IMR-90 (cell line): ENCODE measurements at places on chromosomes 7 and 10. TPM values are rescaled to one million over a fixed set of nuclear protein-coding genes. Genes with fewer than 3 reads are reported as not detected.

- no peaks in the 10 kb centered on the region for H3K36me3 ChIP-seq
- H3K4me1 ChIP-seq = no peaks in the 10 kb centered on the region
- H3K27me3 ChIP-seq = peaks cover 25% of the 10 kb centered on the region; the same call in 1 of the 2 replicates
Measured at GRCh38 chr7:129803546-129804081, 149.1 kb downstream of the UBE2H start.

RSPH10B gene
- under 0.01 TPM in 1 of 2 replicates, not detected in the other for total RNA-seq

DNA sequence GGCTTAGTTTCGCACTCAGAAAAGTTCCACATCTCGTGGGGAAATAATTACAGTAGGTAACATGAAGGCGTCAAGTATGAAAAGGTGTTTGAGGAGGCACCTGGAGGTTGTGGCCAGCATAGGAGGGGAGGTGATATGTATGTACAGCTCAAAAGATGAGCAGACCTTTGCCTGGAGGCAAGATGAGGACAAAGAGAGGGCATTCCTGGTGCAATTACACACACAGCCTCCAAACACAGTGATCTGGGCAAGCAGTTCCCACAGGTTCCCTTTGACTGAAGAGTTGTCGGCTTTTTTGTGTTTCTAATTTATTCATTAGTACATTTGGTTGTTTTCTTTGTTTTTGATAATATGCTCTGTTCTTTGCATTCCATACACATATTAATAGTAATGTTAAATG is 46.9 kb downstream of the CDK14 start:
- H3K27me3 ChIP-seq = no peaks in the 10 kb centered on the region
- H3K4me3 ChIP-seq = no peak overlapping the region
- H3K36me3 ChIP-seq = no peaks in the 10 kb centered on the region
- no peak for DNase-seq

GRCh38 chr10:22391600-22391999 is 46.3 kb downstream of the SPAG6 start:
- DNase-seq = no peak
- no peak overlapping the region for H3K4me3 ChIP-seq
- no peaks in the 10 kb centered on the region for H3K4me1 ChIP-seq
- no peak overlapping the region for H3K27ac ChIP-seq
- H3K36me3 ChIP-seq = no peaks in the 10 kb centered on the region

DNA sequence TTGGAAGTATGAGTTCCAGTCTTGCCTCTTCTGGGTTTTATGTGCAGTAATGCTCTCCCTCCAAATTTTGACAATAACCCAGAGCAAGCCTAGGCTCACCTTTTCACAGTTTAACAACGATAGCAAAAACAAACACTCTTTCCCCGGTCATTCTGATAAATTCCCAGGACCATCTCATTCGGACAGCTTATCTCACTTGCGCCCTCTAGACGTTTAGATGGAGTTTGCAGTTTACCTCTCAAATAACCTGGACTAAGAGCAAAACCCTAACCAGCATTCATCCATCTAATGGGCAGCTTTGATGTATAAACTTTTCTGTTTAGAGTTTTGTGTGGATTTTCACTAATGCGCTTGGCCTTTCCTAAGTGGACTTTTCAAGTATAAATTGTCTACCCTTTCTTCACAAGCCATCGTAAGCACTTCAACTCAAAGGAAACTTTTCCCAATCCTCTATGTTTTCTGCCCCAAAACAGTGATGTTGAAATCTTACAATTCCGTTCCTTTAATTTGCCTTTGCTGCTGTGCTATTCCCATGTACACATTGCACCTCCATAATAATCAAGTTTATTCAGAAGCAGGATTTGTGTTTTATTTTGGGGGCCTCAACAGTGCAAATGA is 114.9 kb downstream of the HDAC9 start:
- H3K27ac ChIP-seq = no peak overlapping the region
- no peak overlapping the region for H3K4me3 ChIP-seq
- peak; percentile 28 for DNase-seq
- H3K36me3 ChIP-seq = no peaks in the 10 kb centered on the region
- no peaks in the 10 kb centered on the region for H3K27me3 ChIP-seq

GIGYF1 gene
- total RNA-seq = 3.0 and 3.3 TPM in 2 replicates

GRCh38 chr7:102310414-102310815 is 23.7 kb downstream of the SH2B2 start:
- no peak for DNase-seq
- no peaks in the 10 kb centered on the region for H3K27me3 ChIP-seq
- H3K36me3 ChIP-seq = peaks cover 3% of the 10 kb centered on the region; the same call in 1 of the 2 replicates
- no peak overlapping the region for H3K27ac ChIP-seq
- peaks cover 11% of the 10 kb centered on the region for H3K4me1 ChIP-seq

DNA sequence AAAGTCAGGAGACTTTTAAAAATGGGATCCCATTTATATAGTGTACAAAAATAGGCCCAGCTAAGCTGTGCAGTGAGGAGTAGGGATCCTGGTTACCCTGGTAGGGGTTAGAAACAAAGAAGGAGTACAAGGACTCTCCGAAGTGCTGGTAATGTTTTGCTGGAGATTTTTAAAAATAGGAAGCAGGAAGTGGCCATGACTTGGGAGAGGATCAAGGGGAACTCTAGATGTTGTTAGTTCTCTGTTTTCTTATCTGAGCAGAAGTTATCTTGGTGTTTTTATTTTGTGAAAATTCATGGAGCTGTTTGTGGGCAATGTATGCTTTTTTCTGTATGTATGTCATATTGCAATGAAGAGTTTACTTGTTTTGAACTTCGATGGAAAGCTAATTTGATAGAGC is 373.9 kb downstream of the SFMBT2 start:
- no peak overlapping the region for H3K27ac ChIP-seq
- DNase-seq = no peak
- H3K4me1 ChIP-seq = no peaks in the 10 kb centered on the region
- H3K36me3 ChIP-seq = no peaks in the 10 kb centered on the region

- no peaks in the 10 kb centered on the region for H3K4me1 ChIP-seq
- no peaks in the 10 kb centered on the region for H3K27me3 ChIP-seq
- no peak overlapping the region for H3K27ac ChIP-seq
- no peak overlapping the region for H3K4me3 ChIP-seq
- no peak for DNase-seq
- no peaks in the 10 kb centered on the region for H3K36me3 ChIP-seq
Measured at GRCh38 chr7:23616593-23616992, 19.4 kb downstream of the CCDC126 start.

CYP3A4 gene
- total RNA-seq = not detected in 2 replicates

- peaks cover 38% of the 10 kb centered on the region for H3K36me3 ChIP-seq
- peak overlapping the region; percentile 93 for H3K27ac ChIP-seq
- peaks cover 26% of the 10 kb centered on the region for H3K4me1 ChIP-seq
- peak; percentile 61 for DNase-seq
- H3K4me3 ChIP-seq = peak overlapping the region; percentile 91
Measured at GRCh38 chr10:3783682-3784432, 1.2 kb downstream of the KLF6 start.

DNA sequence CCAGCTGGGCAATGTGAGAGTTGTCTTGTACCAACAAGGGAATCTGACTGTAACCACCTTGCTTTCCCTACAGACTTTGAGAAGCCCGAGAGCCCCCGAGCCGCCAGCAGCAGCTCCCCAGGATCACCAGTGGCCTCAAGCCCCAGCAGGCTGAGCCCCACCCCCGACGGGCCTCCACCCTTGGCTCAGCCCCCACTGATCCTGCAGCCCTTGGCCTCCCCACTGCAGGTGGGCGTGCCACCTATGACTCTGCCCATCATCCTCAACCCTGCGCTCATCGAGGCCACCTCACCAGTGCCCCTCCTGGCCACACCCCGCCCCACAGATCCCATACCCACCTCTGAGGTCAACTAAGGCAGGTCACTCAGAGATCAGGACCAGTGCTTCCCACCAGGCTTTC is 13.5 kb upstream of the NFKB2 start:
- H3K27me3 ChIP-seq = no peaks in the 10 kb centered on the region
- no peak overlapping the region for H3K4me3 ChIP-seq
- peaks cover 47% of the 10 kb centered on the region for H3K36me3 ChIP-seq
- no peak overlapping the region for H3K27ac ChIP-seq

DNA sequence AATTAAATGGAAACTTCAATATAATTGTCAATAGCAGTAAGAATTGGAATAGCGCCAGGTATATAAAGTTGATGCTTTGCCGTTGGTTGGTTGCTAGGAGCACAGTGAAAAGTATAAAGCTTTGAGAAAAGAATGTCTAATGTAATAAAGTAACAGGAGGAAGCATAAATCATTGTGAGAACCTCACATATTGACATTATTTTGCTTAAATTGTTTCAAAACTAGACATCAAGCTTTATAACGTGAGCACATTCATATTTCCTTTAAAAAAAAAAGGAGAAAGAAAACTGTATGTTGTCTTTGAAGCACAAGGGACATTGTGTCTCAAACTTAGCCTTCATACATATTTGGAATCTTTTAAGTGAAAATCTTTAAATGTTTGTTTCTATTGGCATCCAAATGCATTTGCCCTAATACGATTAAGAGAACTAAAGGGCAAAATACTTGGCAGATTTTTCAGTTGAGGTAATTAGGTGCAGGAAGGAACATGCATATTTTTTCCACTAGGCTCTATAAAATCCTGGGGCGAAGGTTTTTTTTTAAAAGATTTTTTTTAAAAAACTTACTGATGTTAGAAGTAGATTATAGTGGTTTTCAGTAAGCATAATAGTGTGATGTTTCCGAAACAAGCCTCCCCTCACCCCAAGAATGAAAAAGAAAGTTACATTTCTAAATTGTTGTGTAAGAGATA is 92.4 kb downstream of the ARID5B start:
- peaks cover 10% of the 10 kb centered on the region for H3K36me3 ChIP-seq
- H3K4me3 ChIP-seq = no peak overlapping the region
- H3K27ac ChIP-seq = peak overlapping the region; percentile 61; the same call in 1 of the 2 replicates
- no peaks in the 10 kb centered on the region for H3K27me3 ChIP-seq
- no peak for DNase-seq

FZD8 gene
- 3.6 and 4.4 TPM in 2 replicates for total RNA-seq

SLC16A12 gene
- total RNA-seq = 1.6 and 2.2 TPM in 2 replicates
